ENCODE measurements at places on chromosomes 12 and 14.
A peak's percentile ranks its signal among the peaks of the same experiment; 100 is the strongest.

DNA sequence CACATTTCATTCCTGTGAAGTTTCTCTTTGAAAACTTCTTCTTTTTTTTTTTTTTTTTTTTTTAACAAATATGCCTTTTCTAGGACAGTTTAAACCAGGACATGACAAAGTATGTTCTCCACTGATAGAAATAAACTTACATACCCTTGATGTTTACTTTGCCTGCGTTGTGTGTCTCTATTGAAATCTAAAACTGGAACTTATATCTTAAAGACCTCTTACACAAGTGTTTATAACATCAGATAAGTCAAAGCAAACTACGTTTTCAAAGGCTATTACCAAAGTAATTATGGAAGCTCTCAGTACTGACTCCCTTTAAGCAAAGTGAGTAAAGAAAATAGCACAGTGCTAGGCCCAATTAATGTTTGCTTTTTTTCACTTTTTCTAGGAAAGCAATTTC, 30.6 kb upstream of the ISM2 start:
- no peak for DNase-seq

DNA sequence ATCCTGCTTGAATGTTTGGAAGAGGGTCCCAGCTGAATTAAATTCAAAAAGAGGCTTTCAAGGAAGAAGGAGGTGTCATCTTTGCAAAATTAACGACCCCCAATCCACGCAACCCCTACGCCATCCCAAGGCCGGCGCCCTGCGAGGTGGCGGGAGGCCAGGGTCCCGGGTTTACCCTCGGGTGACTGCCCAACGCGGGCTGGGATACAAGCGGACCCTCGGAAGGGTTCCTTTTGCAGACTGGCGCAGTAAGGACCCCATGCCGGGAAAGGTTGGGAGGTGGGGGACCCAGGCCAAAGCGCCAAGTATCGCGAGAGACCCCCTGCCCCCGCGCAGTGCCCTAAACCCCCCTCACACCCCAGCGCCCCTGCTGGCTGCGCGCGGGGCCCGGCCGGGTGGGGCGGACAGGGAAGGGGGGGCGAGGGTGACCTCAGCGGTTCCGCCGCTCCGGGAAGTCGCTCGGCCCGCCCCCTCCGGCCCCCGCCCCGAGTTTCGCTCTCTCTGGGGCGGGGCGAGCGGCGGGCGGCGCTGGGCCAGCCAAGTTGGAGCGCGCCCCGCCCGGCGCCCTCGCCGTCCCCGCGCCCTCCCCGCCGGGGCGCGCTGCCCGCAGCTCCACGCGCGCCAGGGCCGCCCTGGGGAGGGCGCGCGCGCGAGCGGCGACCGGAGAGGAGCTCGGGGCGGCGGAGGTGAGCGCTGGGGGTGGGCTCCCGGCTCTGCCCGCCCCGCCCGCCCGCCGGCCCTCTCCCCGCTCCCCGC, 708 bp upstream of the ZBTB42 start:
- peak; percentile 55 for DNase-seq

- DNase-seq, result no peak
Observed at GRCh38 chr14:89214221-89214965, 202.6 kb downstream of the FOXN3 start.

GRCh38 chr14:64706593-64707193, 2.5 kb downstream of the PLEKHG3 start:
- no peak for DNase-seq

DNA sequence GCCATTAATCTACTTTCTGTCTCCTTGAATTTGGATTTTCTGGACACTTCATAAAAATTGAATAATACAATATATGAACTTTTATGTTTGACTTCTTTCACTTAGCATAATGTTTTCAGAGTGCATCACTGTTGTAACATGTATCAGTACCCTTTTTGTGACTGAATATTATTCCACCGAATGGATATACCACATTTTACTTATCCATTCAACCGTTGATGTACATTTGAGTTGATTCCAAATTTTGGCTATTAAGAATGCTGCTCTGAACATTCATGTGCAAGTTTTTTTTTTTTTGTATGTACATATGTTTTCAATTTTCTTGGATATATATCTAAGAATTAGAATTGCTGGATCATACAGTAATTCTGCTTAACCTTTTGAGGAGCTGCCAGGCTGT, 43.2 kb downstream of the CPSF2 start:
- no peak for DNase-seq

DNA sequence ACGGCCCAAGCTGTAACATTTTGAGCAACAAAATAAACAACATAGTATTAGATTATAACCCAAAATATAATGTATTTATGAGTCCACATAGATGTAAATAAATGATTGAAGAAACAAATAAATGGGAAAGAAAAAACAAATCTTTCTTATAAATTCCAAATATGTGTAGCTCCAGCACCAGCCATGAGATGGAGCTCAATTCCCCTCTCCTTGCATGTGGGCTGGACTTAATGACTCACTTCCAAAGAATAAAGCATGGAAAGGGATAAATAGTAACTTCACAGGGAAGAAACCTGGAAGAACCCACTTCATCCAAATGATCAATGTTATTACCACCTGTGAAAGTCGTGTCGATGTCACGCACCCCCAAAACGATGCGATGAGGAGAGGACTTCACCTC, 158.8 kb downstream of the RPAP3 start:
- DNase-seq, result no peak

DNA sequence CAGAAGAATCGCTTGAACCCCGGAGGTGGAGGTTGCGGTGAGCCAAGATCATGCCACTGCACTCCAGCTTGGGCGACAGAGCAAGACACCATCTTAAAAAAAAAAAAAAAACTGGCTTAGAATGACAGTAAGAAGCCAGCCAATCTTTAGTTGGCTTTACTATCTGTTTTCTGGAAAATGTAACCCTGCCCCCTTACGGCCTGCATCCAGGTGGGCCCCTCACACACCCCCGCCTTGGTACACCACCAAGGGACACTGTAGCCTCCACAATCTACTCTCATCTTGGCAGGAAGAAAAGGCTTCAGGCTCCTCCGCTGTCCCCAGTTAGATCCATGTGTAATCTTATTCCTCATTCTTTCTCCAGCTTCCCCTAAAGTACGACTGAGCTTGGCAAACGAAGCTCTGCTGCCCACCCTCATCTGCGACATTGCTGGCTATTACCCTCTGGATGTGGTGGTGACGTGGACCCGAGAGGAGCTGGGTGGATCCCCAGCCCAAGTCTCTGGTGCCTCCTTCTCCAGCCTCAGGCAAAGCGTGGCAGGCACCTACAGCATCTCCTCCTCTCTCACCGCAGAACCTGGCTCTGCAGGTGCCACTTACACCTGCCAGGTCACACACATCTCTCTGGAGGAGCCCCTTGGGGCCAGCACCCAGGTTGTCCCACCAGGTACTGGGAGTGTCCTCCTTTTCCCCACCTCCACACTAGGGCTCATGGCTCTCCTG, 6.6 kb downstream of the TAPBPL start:
- DNase-seq, result no peak

DNA sequence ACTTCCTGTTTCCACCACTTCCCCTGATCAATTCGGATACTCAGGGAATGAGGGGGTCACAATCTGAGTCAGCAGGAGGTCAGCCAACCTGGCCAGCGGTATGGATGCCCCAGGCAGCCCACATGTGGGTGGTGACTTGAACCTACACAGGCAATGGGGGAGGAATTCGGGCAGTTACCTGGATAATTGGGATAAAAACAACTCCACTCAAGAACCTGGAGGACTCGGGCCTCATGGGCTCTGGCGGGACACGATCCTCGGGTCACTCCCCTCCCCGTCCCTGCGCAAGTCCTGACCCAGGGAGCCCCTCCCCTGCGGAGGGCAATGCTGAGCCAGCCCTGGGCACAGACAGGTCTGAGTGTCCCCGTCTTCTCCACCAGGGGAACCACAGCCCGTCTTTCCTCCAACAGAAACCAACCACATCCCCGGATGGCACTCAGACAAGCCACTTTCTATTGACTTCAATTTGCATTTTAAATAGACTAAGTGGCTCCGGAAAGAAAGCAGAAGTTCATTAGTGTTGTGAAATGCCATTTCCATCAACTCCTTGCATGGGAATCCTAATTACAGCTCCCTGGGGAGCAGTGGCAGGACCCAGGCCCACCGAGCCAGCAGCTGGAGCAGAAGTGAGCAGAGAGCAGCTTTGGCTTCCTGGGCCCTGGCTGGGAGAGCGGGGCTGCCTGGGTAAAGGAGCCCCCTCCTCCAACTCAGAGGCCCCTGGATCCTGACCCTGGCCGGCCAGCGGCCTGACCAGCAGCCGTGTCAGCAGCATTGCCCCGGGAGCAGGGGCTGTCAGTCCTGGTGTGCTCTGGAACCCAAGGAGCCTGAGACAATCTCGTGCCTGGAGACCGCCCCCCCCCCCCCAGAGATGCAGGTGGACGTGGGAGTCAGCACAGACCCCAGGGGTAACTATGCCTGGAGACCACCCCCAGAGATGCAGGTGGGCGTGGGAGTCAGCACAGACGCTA, 374.1 kb downstream of the ADGRD1 start:
- no peak for DNase-seq

- DNase-seq, result no peak
Observed at GRCh38 chr12:124673801-124674617, 106.6 kb upstream of the NCOR2 start.

DNA sequence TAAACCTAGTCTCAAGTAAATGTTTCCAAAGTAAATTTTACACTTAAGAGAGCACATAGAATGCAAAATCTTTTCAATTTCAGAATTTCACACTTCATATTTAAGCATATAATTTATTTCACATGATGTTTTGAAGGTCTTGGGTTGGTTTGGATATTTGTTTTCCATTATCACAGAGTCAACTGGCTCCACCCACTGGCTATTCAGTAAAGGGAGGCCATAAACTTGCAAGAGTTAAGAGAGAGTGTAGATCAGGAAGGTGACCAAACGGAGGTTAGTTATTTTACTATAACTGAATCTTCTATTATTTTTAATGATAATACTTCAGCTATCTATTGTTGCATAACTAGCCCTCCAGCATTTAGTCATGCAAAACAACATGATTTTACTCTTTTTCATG, 6.2 kb upstream of the CPNE8 start:
- DNase-seq, result no peak

GRCh38 chr14:53285821-53286220, 132.7 kb upstream of the DDHD1 start:
- DNase-seq, result no peak

- no peak for DNase-seq
Observed at GRCh38 chr12:69173368-69173767, 66.0 kb upstream of the CPSF6 start.

GRCh38 chr14:92984896-92985295, 61.9 kb downstream of the CHGA start:
- no peak for DNase-seq

- no peak for DNase-seq
Observed at GRCh38 chr14:104706733-104707607, 17.1 kb upstream of the ADSS1 start.

DNA sequence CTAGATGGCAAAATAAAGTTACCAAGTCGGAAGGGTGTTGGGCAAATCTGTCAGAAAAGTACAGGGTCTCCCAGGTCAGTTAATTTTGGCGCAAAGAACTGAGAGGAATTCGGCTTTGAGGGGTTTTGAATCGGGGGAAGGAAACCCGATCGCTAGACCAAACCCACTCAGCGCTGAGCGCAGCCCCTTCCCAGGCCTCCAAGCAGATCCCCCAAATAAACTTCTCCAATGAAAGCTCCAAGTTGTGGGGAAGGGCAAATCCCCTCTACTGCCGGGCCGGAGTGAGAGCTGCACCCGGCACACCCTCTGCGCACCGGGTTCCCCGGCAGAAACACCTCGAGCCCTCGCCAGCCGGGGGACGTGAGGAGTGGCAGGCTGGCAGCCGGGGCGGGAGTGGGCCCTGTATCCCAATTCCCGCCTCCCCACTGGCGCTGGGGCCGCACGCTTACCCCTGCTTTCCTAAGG, 441 bp downstream of the E2F7 start:
- DNase-seq, result no peak

GRCh38 chr12:115174920-115175319, 490.9 kb upstream of the TBX3 start:
- DNase-seq, result no peak

DNA sequence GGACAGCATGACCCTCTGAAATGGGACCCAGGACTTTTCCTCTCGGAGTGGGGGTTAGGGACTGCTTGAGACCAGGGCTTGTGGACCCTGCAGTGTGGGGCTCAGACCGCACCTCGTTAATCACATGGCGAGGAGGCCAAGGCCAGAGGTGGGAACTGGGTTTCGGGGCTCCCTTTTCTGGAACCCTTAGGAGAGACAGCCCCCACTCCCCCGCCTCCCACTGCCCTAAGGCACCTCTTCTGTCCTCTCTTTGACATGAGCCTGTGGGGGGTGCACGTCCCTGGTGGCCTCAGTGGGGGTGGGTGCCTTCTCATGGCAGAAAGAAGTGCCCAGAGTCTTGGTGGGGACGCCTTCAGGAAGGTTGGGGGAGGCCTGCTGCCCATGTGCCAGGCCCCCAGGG, 24.3 kb downstream of the RTL1 start:
- DNase-seq, result no peak

DNA sequence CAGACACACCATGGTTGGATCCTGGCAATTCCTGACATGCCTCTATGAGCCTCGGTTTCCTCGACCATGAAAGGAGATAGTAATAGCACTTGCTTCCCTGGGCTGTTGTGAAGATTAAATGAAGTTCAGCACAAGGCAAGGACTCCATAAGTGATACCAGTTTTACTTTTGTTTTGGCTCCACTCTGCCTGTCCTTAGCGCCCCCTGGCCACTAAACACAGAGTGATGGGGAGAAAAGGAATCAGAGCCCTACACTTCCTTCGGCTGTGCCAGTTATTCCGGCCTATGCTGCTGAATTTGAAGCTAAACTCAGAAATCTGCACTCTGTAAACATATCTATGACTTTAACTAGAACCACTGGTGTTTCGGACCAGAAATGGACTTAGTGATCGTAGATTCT, 173.8 kb downstream of the C12orf75 start:
- DNase-seq, result no peak

GRCh38 chr12:27965966-27966365, 6.6 kb downstream of the PTHLH start:
- no peak for DNase-seq

GRCh38 chr12:105409801-105410471, 79.4 kb downstream of the C12orf75 start:
- no peak for DNase-seq

DNA sequence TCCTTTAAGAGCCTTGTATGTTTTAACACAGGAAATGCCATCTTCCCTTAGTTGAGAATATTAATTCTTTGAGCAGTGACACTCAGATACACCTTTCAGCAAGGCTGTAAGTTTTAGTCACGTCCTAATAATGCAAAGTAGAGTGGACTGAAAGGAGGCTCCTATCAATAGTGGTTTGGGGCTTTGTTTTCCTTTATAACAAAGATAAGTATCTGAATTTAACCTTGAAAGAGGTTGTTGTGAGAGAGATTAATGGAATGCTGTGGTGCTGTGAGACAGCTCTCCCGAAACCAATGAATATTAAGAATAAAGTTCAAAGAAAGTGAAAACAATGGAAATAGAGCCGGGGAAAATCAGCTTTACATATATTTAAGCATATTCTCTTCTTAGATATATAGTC, 259.6 kb downstream of the ERC1 start:
- no peak for DNase-seq

GRCh38 chr12:122835750-122836026, 431 bp downstream of the HIP1R start:
- no peak for DNase-seq

GRCh38 chr12:52085682-52086180, 6.2 kb downstream of the SMIM41 start:
- no peak for DNase-seq

- no peak for DNase-seq
Observed at GRCh38 chr12:112239881-112240280, 114.5 kb downstream of the TRAFD1 start.

- DNase-seq, result no peak
Observed at GRCh38 chr12:104792570-104792969, 165.5 kb downstream of the SLC41A2 start.

- DNase-seq, result no peak
Observed at GRCh38 chr12:100959481-100959880, 164.9 kb downstream of the ANO4 start.

- no peak for DNase-seq
Observed at GRCh38 chr12:113371808-113372207, 13.4 kb downstream of the PLBD2 start.

All from activated CD4-positive, alpha-beta T cell treated with anti-CD3 and anti-CD28 coated beads, Interleukin-2, amount 50 U/mL, for 24 hours (primary cell).